ENCODE measurements at places on chromosomes 2 and 18. TPM values are rescaled to one million over a fixed set of nuclear protein-coding genes. Genes with fewer than 3 reads are reported as not detected.

TWIST2 gene
- total RNA-seq, result 0.33 TPM

GALNT3 gene
- 17.3 TPM for total RNA-seq

GPR155 gene
- total RNA-seq, result 0.35 TPM

DNA sequence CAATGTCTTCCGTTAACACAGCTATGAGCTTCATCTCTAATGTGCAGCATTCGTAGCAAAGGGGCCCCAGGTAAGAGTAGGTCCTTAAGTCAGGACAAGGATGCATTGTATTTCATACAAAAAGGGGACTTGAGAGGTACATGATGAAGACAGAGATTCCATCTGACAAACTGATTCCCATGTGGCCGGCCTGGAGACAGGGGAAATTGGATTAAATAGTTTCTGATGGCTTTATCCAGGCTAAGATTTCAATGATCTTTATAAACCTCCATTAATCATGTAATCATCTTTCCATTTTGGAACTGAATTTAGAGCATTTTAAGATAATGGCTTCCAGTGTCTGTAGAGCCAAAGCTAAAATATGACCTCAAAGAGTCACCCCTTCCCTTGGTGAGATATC, 111.3 kb downstream of the NCKAP5 start:
- no peak for DNase-seq

DNA sequence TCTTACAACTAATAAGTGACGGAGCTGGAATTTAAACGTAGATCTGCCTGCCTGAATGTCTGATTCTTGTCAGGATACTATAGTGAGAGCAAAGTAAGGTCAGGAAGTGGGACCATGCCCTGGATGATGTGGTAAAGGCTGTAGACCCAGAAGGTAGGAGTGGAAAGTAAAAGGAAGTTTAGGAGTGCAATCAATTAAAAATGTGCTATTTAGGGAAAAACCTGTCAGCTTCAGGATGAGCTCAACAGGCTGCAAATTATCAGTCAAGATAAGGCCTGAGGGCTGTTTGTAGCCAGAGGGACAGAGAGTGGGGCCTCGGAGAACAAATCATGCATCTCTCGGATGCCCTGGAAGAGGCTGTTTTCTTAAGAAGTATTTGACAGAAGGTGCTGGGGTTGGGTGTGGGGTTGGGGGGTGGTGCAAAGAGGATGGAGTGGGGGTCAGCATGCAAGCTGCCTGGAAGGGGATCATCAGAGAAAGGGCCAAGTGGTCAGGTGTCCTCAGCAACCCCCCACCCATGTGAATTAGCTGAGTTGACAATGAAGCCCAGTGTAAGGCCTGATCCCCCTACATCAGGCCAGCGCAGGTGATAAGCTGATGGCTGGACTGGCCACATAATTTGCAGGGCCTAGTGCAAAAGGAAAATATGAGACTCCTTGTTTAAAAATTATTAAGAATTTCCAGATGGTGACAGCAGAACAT, 53.2 kb upstream of the MAPRE3 start:
- DNase-seq, result no peak

IL1A gene
- 0.35 TPM for total RNA-seq

DNA sequence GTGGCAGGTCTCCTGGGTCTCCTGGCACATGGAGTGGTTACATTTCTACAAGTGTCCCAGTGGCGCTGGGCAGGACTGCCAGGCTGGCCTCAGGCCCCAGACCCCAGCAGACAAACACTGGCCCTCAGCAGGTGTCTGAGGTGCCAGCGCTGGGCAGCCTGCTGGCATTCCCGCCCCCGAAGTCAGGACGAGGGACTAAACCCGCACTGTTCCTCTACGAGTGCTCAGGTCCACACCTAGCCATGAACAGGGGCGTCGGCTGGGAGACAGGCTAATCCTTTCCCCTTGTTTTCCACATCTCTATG, 12.8 kb downstream of the SNED1 start:
- peak; percentile 22 for DNase-seq

PUM2 gene
- total RNA-seq, result 96.6 TPM

DNA sequence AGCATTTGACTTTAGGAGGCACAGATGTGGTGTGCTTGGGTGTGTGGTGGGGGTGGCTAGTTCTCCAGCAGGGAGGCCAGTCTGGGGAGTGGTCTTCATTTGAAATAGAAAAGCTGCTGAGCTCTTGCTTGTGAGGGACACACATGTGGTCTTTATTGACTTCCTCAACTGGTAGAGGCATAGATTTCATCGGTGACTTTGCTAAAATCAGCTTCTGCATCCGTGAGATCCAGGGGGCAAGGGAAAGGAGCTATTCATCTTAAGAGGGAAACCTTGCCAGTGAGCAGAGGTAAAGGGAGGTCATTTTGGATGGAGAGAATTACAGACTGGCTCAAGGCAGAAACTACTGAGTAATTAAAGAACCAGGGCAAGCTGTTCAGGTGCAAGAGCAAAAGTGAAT, 4.7 kb downstream of the MAPRE3 start:
- DNase-seq, result no peak

- DNase-seq, result peak; percentile 25
Measured at GRCh38 chr2:71604726-71605120, 151.4 kb downstream of the DYSF start.

- DNase-seq, result no peak
Measured at GRCh38 chr2:43356774-43357173, 130.4 kb upstream of the ZFP36L2 start.

GRCh38 chr18:11886577-11887110, 21.5 kb downstream of the MPPE1 start:
- DNase-seq, result no peak

GRCh38 chr2:24539258-24539657, 48.2 kb downstream of the NCOA1 start:
- no peak for DNase-seq

DNA sequence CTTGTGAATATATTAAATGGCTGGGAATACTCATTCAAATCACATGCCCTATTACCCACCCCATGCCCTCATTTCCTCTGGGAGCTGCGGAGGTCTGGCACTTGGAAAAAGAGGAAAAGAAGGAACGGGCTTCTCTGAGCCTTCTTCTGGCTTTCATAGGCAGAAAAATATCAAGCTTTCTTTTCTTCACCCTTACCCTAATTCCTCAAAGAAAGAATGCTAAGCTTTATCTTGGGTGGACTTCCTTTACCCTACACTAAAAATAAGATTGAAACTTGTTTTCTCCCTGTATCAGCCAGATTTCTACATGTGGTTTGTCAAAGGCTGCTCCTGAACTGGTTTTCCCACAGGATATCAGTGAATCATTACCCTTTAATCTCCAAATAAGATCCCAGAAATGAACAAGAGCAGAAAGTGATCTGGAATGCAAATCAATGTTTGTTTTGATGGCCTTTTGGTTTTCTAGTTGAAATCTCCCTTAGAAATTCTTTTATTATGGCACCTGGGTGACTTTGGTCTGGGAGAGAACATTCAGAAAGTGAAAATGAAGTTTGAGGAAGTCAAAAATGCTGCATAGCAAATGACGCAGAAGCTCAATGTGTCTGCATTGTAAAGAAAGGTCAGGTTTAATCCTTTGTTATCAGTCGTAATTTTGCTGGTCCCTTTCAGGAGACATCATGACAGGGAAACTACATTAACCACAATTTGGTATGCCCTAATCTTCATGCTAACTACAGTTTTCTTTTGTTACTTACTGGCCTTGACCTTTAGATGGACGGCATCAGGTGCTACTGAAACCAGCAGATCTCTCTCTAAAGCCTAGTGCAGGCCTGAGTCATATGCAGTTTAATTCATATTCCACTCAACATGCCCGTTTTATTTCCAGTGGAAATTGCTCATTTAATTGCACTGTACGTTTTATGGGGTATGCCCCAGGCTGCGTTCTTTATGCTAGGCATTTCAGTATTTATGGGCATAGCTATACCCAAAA, 46.6 kb upstream of the HNRNPA3 start:
- DNase-seq, result no peak

GRCh38 chr2:37893327-37893726, 31.8 kb upstream of the RMDN2 start:
- DNase-seq, result no peak

SCN3A gene
- total RNA-seq, result not detected

- DNase-seq, result no peak
Measured at GRCh38 chr2:240329116-240329665, 106.3 kb upstream of the GPC1 start.

KANSL3 gene
- 34.2 TPM for total RNA-seq

LRRC30 gene
- total RNA-seq, result not detected

GRCh38 chr2:19989342-19989666, 601 bp downstream of the WDR35 start:
- no peak for DNase-seq

DNA sequence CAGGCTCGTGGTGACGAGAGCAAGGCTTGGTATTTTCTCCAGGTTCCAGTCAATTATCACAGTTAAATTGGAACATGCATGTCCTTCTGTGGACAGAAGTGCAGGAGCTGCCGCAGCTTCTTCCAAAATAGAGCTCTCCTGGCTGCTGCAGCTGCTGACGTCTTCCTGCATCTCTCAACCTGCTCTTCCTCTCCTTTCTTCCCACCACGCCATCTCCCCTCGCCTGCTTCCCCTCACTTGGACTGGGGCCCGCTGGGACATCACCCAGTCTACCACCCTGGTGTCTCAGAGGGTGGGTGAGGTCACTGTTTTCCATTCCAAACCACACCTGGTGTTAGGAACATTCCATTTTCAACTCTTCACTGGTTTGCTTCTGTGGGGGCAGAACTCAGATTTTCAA, 41.4 kb downstream of the SPP2 start:
- DNase-seq, result no peak

GRCh38 chr18:2979129-2979528, 33.8 kb downstream of the LPIN2 start:
- DNase-seq, result no peak

- no peak for DNase-seq
Measured at GRCh38 chr2:189233527-189233926, 54.0 kb upstream of the COL5A2 start.

GRCh38 chr2:173961346-173961705, 3.8 kb downstream of the SP3 start:
- DNase-seq, result no peak

CD8B2 gene
- total RNA-seq, result not detected

NT5DC4 gene
- not detected for total RNA-seq

- no peak for DNase-seq
Measured at GRCh38 chr2:226661789-226662545, 137.7 kb downstream of the IRS1 start.

- no peak for DNase-seq
Measured at GRCh38 chr2:223720367-223720766, 117.0 kb downstream of the AP1S3 start.

- no peak for DNase-seq
Measured at GRCh38 chr2:45891719-45892424, 240.4 kb downstream of the PRKCE start.

GRCh38 chr2:236861944-236862343, 223.7 kb upstream of the COPS8 start:
- no peak for DNase-seq

SLC11A1 gene
- total RNA-seq, result 0.04 TPM

IL37 gene
- total RNA-seq, result 0.55 TPM

FOXI3 gene
- 18.3 TPM for total RNA-seq

GRCh38 chr2:236177967-236178889, 10.0 kb upstream of the GBX2 start:
- DNase-seq, result peak; percentile 85

DNA sequence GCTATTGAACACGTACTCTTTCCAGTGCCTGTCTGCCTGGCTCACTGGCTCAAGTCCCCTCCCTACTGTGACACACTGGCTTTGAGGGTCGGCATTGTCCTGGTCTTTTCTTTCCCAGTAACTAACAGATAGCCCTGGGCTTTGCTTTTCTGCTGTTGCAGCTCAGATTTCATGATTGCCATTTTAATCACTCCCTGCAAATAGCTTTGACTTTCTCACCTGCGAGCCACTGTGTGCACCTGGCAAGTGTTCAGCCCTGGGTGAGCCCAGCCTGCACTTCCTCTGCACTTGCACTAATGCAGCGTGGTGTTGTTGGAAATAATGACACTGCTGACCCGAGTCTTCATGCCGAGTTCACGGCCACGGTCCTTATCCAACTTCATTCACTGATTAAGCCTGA, 52.9 kb downstream of the DCDC2C start:
- DNase-seq, result peak; percentile 24

- no peak for DNase-seq
Measured at GRCh38 chr2:179019260-179019659, 30.7 kb downstream of the CCDC141 start.

GRCh38 chr2:229627728-229628127, 86.6 kb downstream of the DNER start:
- no peak for DNase-seq

GRCh38 chr2:104584393-104584792, 269.5 kb upstream of the POU3F3 start:
- peak; percentile 58 for DNase-seq

- DNase-seq, result no peak
Measured at GRCh38 chr2:196213252-196213980, 42.0 kb upstream of the STK17B start.

DNA sequence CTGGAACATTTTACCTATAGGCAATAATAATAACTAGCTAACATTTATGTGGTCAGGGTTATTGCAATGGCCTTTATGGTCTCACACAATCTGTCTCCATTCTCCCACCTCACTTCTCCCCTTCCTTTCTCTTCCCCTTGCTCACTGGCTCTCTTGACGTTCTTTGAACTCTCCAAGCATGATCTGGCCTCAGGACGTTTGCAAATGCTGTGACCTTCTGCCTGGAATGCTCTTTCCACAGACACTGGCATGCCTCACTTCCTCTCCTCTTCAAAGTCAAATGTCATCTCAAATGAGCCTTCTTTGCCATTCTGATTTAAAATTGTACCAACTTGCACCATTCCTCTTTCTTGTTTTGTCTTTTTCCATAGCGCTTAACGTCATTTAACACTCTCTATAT, 25.3 kb upstream of the GCG start:
- peak; percentile 31 for DNase-seq

GRCh38 chr2:176562359-176563078, 293.3 kb downstream of the MTX2 start:
- DNase-seq, result no peak

GRCh38 chr18:9771977-9772660, 64.0 kb downstream of the RAB31 start:
- no peak for DNase-seq

- no peak for DNase-seq
Measured at GRCh38 chr2:207729465-207729998, 18.1 kb downstream of the CCNYL1 start.

- peak; percentile 4 for DNase-seq
Measured at GRCh38 chr2:3279236-3279960, 98.2 kb downstream of the EIPR1 start.

- DNase-seq, result no peak
Measured at GRCh38 chr2:45315861-45316260, 295.2 kb downstream of the SRBD1 start.

DNA sequence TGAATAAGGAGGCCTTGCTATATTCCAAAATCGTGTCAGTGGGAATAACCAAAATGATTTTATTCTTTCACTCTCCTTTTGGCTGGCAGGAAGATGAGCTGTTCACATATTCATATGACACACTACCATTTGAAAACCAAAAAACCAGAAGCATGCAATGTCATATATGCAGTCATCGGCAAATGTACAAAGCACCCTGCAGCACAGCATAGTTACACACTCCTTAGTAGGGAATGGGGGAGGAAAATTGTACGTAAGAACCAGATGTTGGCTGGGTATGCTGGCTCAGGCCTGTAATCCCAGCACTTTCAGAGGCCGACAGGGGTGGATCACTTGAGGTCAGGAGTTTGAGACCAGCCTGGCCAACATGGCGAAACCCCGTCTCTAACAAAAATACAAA, 176.6 kb downstream of the GFPT1 start:
- no peak for DNase-seq

DOK6 gene
- total RNA-seq, result 0.20 TPM

- DNase-seq, result no peak
Measured at GRCh38 chr2:11032396-11032795, 120.7 kb downstream of the KCNF1 start.

GRCh38 chr18:34723143-34723542, 13.0 kb downstream of the DTNA start:
- no peak for DNase-seq

GRCh38 chr18:79949697-79950487, 1.6 kb downstream of the SLC66A2 start:
- DNase-seq, result peak; percentile 4

All from H9 (cell line).